ENCODE measurements at places on chromosomes 3 and 15.

DNA sequence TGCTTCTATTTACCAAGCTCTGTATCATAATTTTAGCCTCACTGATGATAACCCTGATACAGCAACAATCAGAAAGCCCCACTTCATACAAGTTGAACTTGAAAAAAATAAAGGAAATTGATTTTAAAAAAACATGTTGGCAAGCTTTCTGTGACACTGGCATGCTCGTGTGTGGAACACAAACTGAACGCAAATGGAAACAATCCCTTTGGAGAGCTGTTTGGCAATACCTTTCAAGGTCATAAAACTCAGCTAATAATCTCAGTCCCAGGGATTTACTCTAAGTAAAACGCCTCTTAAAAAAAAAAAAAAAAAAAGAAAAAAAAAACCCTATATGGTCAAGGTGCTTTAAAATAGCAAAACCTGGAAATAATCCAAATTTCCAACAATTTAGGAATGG, 166.7 kb upstream of the BCL6 start:
- DNase-seq: no peak

DNA sequence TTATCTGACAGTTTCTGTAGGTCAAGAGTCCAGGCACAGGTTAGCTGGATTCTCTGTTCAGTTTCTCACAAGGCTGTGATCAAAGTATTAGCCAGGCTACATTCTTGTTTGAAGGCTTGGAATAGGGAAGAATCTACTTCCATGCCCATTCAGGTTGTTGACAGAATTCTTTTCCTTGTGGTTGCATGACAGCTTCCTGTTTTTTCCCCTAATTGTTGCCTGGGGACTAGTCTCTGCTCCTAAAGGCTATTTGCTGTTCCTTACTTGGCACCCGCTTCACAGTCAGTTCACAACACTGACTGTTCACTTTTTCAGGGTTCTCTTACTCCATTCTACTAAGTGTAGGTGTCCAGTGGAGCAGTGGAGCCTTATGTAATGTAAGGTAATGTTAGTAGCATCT, 115.4 kb upstream of the GBE1 start:
- DNase-seq: no peak

DNA sequence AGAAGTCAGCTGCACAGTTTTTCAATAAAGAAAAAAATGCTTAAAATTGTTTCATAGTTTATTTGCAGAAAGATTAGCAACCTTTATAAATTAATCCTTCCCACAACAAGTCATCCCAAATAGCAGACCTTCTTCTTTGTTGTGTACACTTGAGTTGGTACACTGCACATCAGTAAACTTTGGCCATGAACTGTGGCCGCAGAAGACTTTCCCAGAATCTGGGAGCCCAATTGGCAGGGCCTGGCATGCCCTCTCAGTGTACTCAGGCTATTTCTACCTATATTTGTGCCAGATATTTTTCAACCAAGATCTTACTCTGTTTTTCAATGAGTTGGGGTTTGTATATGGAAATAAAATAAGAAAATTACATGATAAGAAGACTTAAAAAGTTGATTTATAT, 133.1 kb downstream of the DIPK2A start:
- no peak for DNase-seq

DNA sequence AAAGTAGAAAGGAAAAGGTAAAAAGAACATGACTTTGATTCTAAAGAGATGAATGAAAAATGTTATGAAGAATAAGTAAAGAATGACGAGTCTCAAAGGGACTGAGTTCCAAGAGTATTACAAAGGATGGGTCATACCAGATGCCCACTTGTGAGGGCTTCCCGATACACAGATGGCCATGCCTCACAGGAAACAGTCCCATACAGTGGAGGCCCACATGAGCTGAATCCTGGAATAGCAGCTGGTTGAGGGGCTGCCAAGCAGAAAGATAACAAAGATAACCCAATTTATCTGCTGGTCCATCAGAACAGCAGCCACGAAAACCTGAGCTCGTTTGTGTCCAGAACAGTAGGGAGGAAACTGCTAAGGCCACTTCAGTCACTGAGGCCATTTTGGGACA, 3.7 kb downstream of the SSR3 start:
- no peak for DNase-seq

DNA sequence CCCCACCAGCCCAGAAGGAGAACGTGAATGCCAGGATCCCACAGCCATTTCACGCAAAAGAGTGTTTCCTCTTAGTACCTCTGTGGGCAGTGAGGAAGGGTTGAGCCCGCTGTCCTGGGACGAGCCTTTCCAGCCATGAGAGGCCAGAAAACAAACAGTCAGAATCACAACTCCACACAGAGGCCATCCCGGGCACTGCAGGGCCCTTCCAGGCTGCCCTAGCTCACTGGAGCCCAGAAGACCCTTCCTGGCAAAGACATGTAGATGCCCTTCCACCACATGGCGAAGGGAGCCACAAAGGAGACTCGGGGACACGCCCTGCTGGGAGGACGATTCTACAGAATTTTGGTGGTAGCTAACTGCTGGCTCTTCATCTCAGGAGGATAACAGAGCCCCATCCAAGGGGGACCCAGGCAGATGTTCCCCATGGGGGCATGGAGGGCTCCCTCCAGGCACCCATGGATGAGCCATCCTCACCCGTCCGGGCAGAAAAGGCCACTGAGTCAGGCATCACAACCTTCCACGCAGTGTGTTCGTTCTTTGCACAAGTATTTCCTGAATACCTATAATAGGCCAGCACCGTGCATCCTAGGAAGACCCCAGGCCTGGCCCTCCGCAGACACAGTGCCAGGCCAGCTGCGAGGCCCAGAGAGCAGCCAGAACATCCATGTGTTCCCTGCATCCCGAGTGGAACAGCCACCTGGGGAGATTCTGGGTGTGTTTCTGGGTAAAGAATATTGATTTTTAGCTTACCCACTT, 47.2 kb downstream of the SLC12A8 start:
- no peak for DNase-seq

DNA sequence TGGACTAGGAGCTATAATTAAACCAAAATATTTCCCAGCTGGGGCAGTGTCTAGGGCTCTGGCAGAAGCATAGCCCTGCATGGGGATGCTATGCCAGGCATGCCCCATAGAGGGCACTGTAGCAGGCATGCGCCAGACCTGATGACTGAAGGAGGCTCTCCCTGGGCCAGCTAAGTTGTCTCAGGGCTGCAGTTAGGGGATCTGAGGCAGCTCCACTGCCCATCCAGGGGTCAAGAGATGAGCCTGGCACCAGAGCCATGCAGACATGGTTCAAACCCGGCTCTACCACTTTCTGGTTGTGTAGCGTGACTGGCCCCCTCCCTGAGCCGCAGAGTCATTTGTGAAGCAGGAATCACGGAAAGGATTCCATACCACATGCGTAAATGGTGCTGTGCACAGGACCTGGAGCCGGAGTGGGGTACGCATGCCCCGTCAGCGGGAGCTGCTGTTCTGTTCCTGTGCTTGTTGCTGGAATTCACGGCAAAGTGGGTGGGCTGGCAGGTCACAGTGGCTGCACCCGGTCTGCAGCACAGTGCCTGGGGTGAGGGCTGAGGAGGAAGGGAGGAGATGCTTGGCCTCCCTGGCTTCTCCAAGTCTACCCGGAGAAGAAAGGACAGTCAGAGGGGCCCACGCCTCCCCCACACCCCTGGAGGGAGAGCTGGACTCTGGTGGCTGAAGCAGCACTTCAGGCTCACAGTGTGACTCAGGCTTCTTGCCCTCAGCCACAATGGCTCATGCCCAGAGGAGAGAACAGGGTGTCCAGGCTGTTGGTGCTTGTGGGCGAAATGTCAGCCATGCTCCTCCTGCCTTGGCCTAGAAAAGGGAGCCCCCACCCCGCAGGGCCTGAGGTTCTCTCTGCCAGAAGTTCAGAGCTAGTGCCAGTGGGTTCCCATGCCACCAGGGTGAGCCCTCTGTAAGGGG, 43.1 kb downstream of the DNASE1L3 start:
- no peak for DNase-seq

DNA sequence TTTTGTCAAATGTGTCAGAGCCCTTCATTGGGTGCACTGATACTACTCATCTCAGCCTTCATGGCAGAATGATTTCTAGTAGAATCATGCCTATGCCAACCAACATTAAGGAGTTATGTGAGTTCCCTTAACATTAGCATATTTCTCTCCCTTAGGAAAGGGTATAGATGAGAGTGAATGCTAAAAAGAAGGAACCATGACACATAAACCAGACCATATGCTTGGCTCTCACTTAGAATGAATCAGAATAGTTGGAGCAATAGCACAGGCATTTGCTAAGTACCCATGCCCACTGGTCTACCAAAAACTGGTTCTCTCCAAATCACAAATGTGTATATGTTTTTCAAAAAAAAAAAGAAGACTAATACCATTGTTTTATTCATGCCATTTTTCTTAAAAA, 51.1 kb downstream of the STRIT1 start:
- DNase-seq: no peak

DNA sequence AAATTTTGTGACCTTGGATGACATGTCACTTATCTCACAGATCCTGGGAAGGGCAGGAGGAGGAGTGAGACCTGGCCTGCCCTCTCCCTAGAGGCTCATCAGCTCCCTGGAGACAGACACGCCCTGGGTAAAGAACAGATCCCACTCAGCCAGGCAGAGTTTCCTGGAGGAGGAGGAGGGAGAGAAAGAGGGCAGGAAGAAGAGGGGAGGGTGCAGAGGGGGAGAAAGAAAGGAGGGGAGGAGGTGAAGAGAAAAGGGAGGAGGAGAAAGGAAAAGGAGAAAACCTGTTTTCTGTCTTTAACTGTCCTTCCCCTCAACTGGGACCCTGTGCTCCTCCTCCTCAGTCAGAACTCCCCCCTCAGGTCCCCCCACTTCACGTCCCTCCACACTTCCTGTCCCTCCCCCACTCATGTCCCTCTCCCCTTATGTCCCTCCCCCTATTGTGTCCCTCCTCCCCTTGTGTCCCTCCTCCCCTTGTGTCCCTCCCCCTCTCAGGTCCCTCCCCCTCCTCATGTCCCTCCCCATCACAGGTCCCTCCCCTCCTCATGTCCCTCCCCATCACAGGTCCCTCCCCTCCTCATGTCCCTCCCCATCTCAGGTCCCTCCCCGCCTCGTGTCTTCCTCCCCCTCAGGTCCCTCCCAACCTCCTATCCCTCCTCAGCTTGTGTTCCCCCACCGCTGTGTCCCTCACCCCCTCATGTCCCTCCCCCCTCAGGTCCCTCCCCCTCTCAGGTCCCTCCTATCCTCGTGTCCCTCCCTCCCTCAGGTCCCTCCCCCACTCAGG, 52.3 kb upstream of the CGNL1 start:
- DNase-seq: no peak

DNA sequence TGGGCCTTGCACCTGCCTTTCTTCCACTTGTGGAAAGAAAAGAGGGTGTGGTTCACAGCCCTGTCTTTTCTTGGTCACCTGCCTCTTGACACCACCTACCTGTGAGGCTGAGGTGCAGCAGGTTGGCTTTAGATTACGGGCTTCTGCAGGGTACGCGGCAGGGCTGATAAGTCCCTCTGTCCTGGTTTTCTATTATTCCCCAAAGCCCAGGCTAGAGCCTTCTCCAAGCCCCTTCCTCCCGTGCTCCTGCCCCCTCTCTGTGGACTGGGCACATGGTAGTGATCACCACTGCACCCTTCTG, 44.8 kb upstream of the HACD2 start:
- DNase-seq: no peak

DNA sequence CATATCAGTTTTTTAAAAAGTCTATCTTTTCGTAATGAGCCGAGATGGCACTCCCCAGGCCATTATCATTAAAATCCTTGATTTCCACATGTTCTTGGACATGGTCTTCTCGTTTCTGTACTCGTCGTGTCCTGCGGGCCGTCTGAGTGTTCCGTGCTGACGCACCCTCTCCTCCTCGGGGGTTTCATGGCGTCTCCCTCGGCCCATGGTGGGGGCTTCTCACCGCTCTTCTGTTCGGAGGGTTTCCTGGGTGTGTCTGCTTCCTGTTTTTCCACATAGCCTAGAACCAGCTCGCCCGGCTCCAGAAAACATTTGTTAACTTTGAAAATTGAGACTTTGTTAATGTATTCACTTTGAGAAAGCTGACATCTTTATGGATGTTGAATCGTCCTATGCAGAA, 92.7 kb downstream of the VGLL4 start:
- no peak for DNase-seq

- DNase-seq: no peak
Measured at GRCh38 chr15:29990035-29990434, 92.7 kb upstream of the GOLGA8J start.

DNA sequence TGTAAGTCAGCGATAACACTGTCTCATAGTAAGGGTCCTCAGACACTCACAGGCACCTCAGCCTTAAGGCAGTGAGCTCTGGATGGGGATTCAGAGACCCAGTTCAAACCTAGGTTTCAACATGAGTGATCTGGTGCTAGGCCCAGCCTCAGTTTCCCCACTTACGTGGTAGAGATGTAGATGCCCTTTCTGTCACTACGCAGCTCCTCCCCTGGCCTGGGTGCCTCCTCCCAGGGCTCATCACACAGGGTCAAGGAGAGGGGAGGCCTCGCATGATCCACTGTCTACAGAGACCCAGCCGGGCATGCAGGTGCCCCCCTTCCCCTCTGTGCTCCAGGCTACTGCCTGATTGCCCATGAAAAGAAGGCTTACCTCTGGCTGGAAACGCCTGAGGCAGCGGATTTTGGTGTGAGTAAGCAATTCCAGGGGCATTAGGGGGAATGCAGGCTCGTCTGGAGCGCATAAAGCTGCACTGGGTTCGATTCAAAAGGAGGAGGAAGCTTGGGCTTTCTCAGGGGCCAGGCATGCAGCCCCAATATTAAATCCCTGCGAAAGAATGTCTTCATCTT, 69.8 kb upstream of the ANKRD34C start:
- no peak for DNase-seq

DNA sequence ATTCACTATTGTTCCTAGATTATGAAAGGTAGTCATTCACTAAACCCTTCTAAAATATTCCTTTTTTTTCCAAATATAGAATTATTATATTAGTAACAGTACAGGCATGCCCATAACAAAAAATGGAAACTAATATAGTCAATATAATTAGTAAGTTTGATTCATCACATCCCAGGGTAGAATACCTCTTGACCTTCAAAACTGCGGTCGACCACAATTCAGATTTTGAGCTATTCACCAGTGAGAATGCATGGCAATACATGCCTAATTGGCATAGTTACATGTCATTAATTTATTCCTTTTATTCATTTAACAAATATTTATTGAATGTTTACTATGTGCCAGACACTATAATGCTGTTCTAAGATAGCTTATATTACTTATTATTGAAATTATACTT, 98.0 kb downstream of the CHL1 start:
- no peak for DNase-seq

DNA sequence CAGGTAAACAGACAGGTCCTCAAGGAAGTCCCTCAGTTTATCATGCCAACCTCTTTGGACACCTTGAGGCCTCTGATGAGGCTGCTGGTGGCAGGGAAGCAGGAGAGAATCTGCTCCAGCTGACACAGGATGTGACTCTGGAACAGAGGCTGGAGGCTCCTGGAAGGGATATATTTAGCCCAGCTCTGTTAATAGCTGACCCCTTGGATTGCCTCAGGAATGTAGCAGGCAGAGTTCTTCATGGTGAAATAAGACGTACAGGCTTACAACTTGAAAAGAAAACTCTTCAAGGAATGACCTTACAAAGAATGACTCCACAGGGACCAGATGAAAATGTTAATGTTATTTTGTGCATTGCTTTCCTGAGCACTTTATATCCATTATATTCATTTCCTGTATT, 90.5 kb downstream of the AQP9 start:
- no peak for DNase-seq

Data from cortex of kidney (tissue), 1 donor.